Cortex of kidney (tissue), 1 donor: ENCODE measurements at places on chromosomes 3 and 15.

DNA sequence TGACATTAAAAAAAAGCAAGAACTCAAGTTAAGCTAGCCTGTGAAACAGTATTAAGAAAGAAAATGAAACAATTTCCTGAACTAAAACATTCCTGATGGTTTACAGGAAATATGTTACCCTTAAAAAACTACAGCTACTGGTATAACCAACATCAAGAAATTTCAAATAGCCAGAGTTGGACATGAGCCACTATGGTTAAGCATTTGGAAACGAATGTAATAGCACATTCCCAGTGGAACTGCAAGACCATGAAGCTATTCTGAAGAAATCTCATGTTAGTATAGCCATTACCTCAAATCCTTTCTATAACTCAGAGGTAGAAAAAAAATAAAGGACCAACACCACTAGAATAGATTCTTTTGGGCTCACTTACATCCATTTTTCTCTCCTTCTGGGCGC lies 30.2 kb downstream of the CPNE4 start:
- no peak for DNase-seq

DNA sequence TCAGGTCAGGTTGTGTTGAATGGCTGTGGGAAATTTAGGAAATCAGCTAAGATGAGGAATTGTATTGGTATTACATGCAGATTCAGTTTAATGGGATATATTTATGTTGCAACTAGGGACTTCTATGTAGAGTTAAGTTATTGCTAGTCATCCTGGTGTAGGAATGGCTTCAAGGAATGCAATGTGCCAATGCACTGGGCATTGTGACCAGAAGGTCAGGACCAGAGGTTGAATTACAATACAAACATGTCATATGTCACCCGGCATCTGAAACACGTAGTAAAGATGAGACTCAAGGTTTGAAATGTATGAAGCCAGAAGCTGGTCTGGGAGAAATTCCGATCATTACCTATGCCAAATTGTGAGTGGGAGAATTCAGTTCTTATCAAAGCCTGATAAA lies 11.7 kb upstream of the GAP43 start:
- no peak for DNase-seq

DNA sequence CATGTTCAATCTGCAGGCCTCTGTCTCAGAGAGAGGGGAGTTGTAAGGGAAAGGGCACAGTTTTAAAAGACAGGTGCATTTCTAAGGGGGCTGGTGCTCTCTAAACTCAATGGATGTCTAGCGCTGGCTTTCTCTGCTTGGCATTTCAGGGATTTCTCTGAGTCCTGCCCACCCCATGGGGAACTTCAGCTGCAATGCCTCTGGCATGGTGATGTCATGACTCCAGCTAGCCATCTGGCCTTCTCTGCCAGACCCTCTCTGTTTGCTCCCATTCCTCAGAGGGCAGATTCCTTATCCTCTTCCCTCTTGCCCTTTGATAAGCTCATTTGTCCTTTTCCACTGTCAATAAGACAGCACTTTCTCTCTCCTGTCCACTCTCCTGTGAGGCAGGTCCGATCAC lies 40.8 kb downstream of the RPLP1 start:
- DNase-seq: no peak

GRCh38 chr3:4977853-4978203 lies 1.4 kb upstream of the BHLHE40 start:
- DNase-seq: no peak

DNA sequence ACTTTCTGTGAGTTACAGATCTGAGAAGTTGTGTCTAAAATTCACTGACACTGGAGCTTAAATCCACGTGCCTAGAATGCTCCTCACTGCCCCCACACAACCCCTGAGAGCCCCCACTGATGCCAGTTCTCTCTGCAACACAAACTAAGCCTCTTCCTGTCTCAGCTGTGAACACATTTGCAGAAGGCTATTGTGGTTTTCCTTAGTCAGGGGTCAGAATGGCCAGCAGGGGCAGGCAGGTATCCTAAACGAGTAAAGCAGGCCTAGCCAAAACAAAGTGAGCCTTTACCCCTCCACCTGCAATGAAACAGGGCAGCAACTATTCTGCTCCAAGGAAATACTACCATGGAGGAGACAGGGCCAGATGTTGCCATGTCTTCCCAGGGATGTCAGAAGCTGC lies 78.6 kb downstream of the FHIT start:
- DNase-seq: no peak

GRCh38 chr3:50256978-50257890 lies 11.7 kb upstream of the SEMA3B start:
- no peak for DNase-seq

- DNase-seq: no peak
Measured at GRCh38 chr3:190056742-190057141, 64.0 kb downstream of the P3H2 start.

DNA sequence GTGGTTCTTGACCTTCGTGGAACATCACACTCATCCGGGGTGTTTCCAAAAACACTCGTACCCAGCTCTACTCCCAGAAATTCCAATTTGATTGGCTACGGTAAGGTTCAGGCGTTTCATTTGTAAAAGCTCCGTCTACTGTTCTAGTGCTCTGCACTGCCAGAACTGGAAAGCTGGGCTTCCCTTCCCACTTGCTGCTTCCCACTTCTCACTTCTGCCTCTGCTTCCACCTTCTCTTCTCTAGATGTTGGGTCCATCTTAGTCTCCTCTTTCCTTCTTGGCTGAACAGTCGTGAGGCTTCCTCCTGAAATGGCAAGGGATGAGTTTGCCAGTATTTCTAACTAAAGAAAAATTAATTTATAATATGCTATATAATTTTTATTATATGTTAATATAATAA lies 29.8 kb upstream of the RHCG start:
- DNase-seq: no peak

DNA sequence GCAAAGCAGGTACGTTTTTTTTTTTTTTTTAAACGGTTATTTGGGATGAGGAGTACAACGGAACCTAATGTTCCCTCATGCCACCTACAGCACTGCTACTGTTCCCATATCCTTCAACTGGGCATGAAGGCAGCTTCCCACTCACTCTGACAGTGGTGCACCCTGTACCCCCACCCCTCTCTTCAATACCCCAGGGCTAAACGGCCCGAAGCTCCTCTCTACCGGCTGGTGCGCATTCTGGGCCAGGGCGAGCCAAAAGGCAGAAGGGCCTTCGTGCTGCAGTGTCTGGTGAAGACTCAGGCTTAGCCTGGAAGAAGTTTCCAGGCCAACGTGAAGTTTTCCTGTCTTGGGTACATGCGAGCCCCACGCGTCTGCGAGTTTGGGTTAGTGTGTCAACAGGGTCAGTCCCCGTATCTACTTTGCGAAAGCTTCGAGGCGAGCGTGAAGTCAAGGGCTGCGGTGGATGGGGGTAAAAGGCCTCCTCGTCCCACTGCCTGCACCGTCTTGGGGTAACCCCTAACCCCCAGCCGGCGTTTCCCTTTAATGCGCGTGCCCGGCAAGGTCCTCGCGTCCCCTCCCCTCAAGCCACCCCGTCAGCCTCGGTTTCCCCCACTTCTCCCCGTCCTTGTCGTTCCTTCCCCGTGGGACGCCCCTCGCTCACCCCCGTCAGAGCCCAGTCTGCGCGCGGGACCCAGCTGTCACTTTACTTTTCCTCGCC lies 765 bp upstream of the UBE2E2 start:
- no peak for DNase-seq

DNA sequence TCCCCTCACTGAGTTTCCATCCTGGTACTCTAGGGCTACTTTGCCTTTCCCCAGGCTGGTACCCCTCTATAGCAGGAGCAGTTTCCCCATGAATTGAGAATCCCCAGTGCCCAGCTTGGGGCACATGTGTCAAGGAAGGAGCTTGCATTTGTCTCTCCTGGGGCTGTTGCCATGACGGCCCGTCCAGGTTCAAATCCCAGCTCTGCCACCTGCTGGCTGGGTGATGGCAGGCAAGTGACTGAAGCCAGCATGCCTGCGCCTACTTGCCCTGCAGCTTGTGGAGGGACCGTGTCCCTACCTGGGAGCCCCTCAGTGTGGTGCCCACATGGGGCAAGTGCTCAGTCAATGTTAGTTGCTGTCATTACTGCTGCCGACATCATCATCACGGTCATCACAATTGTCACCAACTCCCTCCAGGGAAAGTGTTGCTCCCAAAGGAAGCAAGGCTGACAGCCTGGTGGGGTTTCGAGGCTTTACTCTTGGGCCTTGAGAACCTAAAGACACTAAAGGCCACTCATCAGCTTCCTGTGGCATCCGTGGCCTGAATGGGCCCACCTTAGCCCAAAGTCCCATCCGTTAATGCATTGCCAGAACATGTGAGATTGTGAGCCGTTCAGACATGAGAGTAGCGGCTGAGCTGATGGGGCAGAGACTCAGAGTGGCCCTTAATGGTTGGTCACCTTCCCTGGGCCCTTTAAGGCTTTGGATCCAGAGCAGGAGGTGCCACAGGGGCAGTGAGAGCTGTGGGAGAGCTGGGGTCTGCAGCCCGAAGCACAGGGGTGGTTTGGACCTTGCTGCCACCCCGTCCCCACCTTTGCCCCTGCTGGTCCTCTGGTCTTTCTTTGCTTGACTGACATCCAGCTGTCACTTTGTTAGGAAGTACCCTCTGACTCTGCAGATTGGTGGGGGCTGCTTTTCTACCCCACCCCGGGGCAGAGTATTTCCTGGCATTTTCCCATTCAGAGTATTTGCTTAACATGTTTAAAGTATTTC lies 144.4 kb downstream of the DNAJB8 start:
- DNase-seq: no peak

- no peak for DNase-seq
Measured at GRCh38 chr3:149356044-149356592, 21.3 kb downstream of the TM4SF1 start.

DNA sequence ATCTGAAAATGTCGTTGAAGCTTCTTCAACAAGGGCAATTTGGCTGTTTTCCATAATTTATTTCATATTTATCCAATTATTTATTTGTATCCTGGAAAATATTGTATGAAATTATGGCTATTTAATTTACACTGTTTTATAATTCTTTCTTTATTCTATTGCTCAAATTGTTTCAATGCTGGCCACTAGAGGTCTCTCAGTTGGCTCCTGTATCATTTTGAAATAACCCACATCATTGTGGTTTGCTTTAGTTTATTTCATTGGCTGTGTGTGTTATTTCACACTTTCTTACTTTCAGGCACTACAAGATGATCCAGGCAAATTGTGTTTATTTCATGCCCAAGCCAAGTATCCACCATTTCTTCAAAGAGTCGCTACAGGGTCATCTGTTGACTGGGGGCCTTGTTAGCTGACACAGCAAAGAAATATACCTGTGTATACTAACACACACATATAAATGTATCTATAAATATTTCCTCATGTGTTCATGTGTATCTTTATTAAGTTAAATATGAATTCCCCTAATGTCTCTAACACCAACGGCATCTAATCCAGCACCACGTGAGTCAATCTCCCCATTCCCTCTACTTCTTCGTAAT lies 86.2 kb downstream of the NPAP1 start:
- no peak for DNase-seq

DNA sequence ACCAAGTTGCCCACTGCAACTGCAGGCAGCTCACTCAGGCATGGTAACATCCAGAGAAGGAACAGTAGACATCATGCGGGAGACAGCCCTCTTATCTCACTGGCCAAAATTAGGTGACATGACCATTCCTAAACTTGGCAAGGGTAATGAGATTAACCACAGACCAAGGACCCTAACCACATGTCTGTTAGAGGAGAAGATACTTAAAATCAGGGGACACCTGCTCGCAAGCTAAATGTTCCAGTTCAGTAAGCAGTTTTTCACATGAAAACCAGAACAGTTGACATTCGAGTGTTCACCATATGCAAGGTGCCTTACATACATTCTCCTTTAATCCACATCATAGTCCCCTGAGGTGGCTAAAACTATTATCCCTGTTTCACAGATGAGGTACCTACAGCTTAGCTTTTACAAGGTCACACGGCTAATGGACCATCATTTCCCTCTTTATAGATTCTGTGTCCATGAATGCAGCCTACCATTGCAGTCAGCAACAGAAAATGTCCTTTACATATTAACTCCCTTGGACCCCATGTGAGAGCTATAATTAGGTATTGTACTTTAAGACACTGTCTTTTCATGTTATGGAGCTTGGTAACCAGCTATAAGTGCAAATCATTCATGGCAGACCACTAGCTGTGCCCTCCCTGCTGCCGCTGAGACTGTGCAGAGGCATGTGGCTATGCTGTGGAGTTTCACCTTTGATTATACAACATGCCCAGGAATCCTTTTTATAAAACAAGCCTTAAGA lies 154.1 kb downstream of the LIPC start:
- DNase-seq: no peak

GRCh38 chr3:9883706-9884554 lies 3.9 kb upstream of the CIDEC start:
- no peak for DNase-seq

DNA sequence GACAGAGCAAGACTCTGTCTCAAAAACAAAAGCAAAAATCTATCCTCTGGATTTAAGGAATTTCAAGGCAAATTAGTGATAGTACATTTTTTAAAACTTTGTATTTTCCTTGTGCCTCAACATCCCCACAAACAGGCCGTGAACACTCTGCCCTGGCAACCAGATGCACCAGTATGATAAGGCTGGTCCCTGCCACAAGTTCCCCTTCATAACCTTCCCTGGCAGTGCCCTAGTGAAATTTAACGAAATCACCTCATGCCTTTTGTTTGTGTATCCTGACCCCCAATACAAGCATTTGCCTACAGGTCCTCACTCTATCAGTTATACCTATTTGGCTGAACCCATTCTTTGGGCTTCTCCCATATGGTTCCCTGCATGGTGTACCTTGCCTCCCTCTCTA lies 107.4 kb upstream of the FLNB start:
- no peak for DNase-seq

GRCh38 chr3:113832477-113833164 lies 6.0 kb upstream of the GRAMD1C start:
- DNase-seq: no peak

- DNase-seq: no peak
Measured at GRCh38 chr15:30859091-30859874, 44.4 kb upstream of the FAN1 start.

- no peak for DNase-seq
Measured at GRCh38 chr3:181252631-181253030, 263.1 kb upstream of the DNAJC19 start.

GRCh38 chr15:89003865-89004725 lies 84.2 kb upstream of the ABHD2 start:
- no peak for DNase-seq

DNA sequence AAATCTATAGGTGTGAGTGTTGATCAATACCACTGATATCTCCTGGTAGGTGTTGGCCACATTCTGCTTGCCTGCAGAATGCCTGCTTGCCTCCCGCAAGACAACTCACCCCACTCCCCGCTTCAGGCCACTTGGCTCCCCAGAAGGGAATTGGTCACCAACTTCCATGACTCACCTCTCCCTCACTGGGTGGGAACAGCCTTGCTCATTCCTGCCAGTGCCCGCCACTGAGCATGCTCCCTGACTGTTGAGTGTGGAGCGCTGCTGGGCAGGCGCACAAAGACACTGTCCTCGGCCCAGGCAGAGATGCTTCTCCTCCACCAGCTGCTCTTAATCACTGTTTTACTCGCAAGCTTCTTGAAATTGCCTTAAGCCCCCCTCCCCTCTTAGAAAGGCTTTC lies 57.3 kb upstream of the PPP2R3A start:
- DNase-seq: no peak

GRCh38 chr3:172846103-172846561 lies 95.6 kb downstream of the ECT2 start:
- no peak for DNase-seq
